ENCODE measurements at places on chromosomes 7 and 10. TPM values are rescaled to one million over a fixed set of nuclear protein-coding genes. Genes with fewer than 3 reads are reported as not detected.
A peak's percentile ranks its signal among the peaks of the same experiment; 100 is the strongest.

DNA sequence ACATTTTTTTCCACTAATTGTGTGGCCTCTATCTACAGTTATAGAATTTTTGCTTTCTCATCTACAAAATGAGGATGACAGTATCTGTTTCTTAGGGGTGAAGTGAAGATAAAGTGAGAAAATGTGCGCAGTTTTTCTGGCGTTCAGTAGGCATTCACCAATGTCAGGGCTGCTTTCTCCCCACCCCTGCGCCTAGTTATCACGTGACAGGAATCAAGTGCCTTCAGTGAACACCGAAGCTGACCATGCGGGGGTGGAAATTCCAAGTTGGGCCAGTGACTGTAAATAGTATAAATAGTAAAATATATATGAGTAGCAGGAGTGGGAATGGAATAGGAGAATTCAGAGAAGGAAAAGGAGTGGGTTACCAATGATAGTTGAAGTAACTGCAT lies 77.4 kb downstream of the TAF3 start:
- no peak overlapping the region for H3K4me3 ChIP-seq
- no peak for DNase-seq
- no peak overlapping the region for H3K27ac ChIP-seq
- no peaks in the 10 kb centered on the region for H3K4me1 ChIP-seq
- H3K36me3 ChIP-seq = no peaks in the 10 kb centered on the region

- no peak for DNase-seq
- no peak overlapping the region for H3K4me3 ChIP-seq
- H3K4me1 ChIP-seq = no peaks in the 10 kb centered on the region
- no peaks in the 10 kb centered on the region for H3K36me3 ChIP-seq
Measured at GRCh38 chr7:13466874-13467547, 522.5 kb downstream of the ETV1 start.

DNA sequence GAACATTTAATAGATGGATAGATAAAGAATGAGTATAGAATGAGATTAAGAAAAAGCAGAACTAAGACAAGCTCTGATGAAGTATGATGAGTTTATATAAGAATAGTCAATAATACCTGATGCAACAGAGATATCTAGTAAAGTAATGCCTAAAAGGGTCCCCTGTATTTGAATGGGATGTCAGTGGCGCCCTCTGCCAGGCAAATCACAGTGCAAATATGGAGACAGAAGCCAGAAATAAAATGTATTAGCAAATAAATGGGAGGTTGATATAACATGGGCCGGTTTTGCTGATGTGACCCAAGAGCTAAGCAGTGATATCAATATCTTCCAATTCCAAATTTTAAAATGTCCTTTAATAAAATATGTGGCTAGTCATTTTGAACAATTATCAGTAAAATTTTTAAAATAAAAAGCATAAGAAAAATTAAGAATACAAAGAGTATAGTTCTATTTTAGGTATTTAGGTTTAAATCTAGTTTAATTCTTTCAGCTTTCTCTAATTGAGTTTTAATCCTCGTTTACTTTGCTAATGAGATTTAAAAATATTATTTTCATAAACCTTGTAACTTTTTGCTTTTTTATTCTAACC lies 62.6 kb downstream of the ADK start:
- H3K4me1 ChIP-seq = no peaks in the 10 kb centered on the region
- no peak overlapping the region for H3K27ac ChIP-seq
- no peaks in the 10 kb centered on the region for H3K27me3 ChIP-seq
- no peaks in the 10 kb centered on the region for H3K36me3 ChIP-seq
- H3K4me3 ChIP-seq = no peak overlapping the region

DNA sequence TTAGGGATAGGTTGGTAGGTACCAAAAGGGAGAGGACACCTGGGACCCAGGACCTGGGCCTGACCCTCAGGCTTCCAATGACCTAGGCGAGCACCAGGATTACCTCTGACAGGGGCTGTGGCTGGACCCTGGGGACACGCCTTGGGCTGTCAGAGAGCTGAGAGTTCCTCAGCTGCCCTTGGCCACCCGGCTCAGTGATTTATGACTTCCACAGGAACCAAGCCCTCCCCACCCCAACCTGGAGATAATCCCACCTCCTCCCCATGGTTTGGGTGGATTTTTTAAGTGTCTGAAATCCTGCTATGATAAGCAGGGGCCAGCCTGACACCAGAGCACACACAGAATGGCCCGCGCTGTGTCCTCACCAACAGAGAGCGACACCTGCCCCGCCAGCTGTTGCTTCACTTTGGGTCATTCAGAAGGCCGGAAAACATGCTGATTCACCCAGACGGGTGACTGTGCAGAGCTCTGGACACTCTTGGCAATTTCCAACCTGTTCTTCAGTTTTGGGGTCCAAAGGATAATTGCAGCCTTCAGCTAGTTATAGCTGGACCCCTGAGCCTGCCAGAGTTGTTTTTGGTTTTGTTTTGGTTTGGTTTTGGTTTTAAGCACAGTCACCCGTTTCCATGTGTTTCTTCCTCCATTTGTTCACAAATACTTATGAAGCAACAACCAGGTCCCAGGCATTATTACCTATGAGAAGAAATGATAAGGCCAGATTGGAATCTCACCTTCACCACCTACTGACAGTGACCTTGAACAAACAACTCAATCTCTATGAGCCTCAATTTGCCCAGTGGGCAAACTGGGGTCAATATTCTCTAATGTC lies 78.2 kb downstream of the RAB11FIP2 start:
- no peaks in the 10 kb centered on the region for H3K27me3 ChIP-seq
- H3K36me3 ChIP-seq = no peaks in the 10 kb centered on the region
- no peaks in the 10 kb centered on the region for H3K4me1 ChIP-seq
- no peak overlapping the region for H3K4me3 ChIP-seq

- H3K27me3 ChIP-seq = no peaks in the 10 kb centered on the region
- no peaks in the 10 kb centered on the region for H3K36me3 ChIP-seq
- DNase-seq = no peak
- no peak overlapping the region for H3K27ac ChIP-seq
- H3K4me3 ChIP-seq = no peak overlapping the region
Measured at GRCh38 chr7:108248418-108248817, 118.3 kb upstream of the LAMB4 start.

- no peaks in the 10 kb centered on the region for H3K27me3 ChIP-seq
- no peaks in the 10 kb centered on the region for H3K4me1 ChIP-seq
- H3K4me3 ChIP-seq = no peak overlapping the region
- no peaks in the 10 kb centered on the region for H3K36me3 ChIP-seq
Measured at GRCh38 chr7:124009321-124009720, 23.5 kb downstream of the TMEM229A start.

GRCh38 chr7:41134300-41135255 lies 568.3 kb downstream of the INHBA start:
- no peaks in the 10 kb centered on the region for H3K4me1 ChIP-seq
- H3K27me3 ChIP-seq = no peaks in the 10 kb centered on the region
- H3K4me3 ChIP-seq = no peak overlapping the region

- H3K27ac ChIP-seq = peak overlapping the region; percentile 10
- H3K4me3 ChIP-seq = no peak overlapping the region
- no peaks in the 10 kb centered on the region for H3K4me1 ChIP-seq
- no peaks in the 10 kb centered on the region for H3K36me3 ChIP-seq
Measured at GRCh38 chr7:96199421-96199820, 122.5 kb downstream of the SLC25A13 start.

DNA sequence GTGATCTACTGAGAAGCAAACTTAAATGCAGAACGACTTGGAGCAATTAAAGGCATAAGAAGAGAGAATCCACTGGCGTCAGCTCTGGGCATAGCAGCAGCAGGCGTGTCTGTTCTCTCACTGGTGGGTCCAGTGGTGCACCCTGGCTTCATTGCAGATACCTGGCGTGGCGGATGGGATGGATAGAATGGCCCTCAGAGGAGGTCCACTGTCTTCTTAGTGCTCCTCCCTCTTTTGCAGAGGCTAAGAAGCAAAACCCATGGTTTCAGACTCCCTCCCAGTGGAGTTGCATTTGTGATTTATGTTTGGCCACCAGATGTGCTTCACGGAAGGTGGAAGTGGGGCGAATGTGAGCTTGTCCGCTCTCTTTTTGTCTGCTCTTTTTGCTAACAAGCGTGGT lies 28.4 kb upstream of the PRKAG2 start:
- no peaks in the 10 kb centered on the region for H3K36me3 ChIP-seq
- H3K27me3 ChIP-seq = no peaks in the 10 kb centered on the region
- H3K4me1 ChIP-seq = no peaks in the 10 kb centered on the region
- no peak overlapping the region for H3K27ac ChIP-seq
- H3K4me3 ChIP-seq = no peak overlapping the region
- peak; percentile 7 for DNase-seq

Gene ATOH7
- not detected for total RNA-seq

Gene CAV1
- total RNA-seq = 156 TPM

DNA sequence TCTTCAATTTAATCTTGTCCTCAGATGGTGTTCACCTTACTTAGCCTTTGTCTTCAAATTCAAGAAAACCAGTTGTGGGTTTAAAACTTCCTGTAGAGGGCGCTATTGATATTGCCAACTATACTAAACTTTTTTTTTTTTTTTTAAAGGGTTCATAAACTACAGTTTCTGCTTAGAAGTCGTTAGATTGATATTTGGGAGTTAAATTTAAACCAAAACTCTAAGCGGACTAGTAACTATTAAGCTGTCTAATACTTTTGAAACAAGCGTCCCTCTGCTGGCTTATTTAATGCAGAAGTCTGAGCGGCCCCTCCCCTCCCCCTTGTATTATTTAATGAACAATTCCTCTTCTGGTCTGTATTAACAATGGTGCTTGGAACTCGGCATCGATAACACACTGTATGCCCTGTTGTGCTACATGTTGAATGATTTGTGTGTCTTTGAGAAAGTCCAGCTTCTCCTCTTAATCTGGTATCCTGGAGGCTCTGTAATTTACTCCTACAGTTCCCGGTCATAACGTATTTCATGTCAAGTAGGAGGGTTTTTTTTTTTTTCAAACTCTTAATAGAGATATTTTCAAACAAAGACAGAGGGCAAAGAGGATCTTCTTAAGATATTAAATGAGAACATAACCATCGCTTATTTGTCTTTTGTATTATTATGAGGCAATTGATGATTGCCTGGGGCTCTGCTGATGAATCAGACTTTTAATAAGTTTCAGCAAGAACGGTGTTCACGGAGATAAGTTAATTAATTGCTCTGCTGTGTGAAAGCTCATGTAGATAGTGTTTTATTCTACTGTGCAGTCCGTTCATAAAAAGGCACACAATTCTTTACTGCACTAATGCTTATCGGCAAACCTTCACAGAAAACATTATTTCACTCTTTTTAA lies 22.6 kb upstream of the CREB5 start:
- H3K27me3 ChIP-seq = no peaks in the 10 kb centered on the region
- H3K27ac ChIP-seq = no peak overlapping the region
- peak overlapping the region; percentile 18 for H3K4me3 ChIP-seq
- no peaks in the 10 kb centered on the region for H3K36me3 ChIP-seq
- no peaks in the 10 kb centered on the region for H3K4me1 ChIP-seq

- no peak overlapping the region for H3K27ac ChIP-seq
- no peaks in the 10 kb centered on the region for H3K4me1 ChIP-seq
- H3K4me3 ChIP-seq = no peak overlapping the region
- no peaks in the 10 kb centered on the region for H3K36me3 ChIP-seq
Measured at GRCh38 chr10:50439806-50440205, 183.9 kb downstream of the SGMS1 start.

Gene CTNNA3
- under 0.01 TPM for total RNA-seq

- H3K27ac ChIP-seq = no peak overlapping the region
- no peaks in the 10 kb centered on the region for H3K4me1 ChIP-seq
- H3K27me3 ChIP-seq = no peaks in the 10 kb centered on the region
- no peak for DNase-seq
- no peaks in the 10 kb centered on the region for H3K36me3 ChIP-seq
- H3K4me3 ChIP-seq = no peak overlapping the region
Measured at GRCh38 chr10:7950981-7951847, 103.3 kb upstream of the GATA3 start.

- H3K27ac ChIP-seq = no peak overlapping the region
- no peaks in the 10 kb centered on the region for H3K36me3 ChIP-seq
- H3K27me3 ChIP-seq = no peaks in the 10 kb centered on the region
- H3K4me1 ChIP-seq = peaks cover 6% of the 10 kb centered on the region
- H3K4me3 ChIP-seq = no peak overlapping the region
Measured at GRCh38 chr7:140669352-140669751, 3.4 kb upstream of the ADCK2 start.

- no peak overlapping the region for H3K27ac ChIP-seq
- H3K27me3 ChIP-seq = no peaks in the 10 kb centered on the region
- H3K4me3 ChIP-seq = no peak overlapping the region
- peaks cover 11% of the 10 kb centered on the region for H3K4me1 ChIP-seq
- no peaks in the 10 kb centered on the region for H3K36me3 ChIP-seq
Measured at GRCh38 chr10:70359017-70359550, 23.3 kb downstream of the LRRC20 start.

GRCh38 chr10:128605180-128605579 lies 479.0 kb upstream of the MKI67 start:
- no peak overlapping the region for H3K27ac ChIP-seq
- H3K27me3 ChIP-seq = no peaks in the 10 kb centered on the region
- H3K36me3 ChIP-seq = no peaks in the 10 kb centered on the region
- no peak overlapping the region for H3K4me3 ChIP-seq

DNA sequence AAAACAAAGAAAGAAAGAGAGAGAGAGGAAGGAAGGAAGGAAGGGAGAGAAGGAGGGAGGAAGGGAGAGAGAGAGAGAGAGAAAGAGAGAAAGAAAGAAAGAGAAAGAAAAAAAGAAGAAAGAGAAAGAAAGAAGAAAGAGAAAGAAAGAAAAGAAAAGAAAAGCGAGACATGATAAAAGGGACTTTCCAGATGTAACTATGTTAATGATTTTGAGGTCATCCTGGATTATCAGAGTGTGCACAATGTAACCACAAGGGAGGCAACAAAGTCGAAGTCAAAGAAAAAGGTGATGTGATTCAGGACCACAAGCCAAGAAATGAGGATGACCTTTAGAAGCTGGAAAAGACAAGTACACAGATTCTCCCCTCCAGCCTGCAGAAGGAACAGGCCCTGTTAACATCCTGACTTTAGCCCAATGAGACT lies 48.9 kb upstream of the PAX2 start:
- no peak overlapping the region for H3K4me3 ChIP-seq
- H3K27ac ChIP-seq = no peak overlapping the region
- H3K27me3 ChIP-seq = no peaks in the 10 kb centered on the region
- H3K4me1 ChIP-seq = no peaks in the 10 kb centered on the region
- DNase-seq = no peak

- no peak for DNase-seq
- no peak overlapping the region for H3K4me3 ChIP-seq
- no peak overlapping the region for H3K27ac ChIP-seq
- no peaks in the 10 kb centered on the region for H3K27me3 ChIP-seq
- peaks cover 27% of the 10 kb centered on the region for H3K36me3 ChIP-seq
- no peaks in the 10 kb centered on the region for H3K4me1 ChIP-seq
Measured at GRCh38 chr10:30313579-30314350, 35.3 kb downstream of the MTPAP start.
